Esophagus squamous epithelium (tissue), 5 donors: ENCODE measurements at places on chromosomes 11 and 22.

DNA sequence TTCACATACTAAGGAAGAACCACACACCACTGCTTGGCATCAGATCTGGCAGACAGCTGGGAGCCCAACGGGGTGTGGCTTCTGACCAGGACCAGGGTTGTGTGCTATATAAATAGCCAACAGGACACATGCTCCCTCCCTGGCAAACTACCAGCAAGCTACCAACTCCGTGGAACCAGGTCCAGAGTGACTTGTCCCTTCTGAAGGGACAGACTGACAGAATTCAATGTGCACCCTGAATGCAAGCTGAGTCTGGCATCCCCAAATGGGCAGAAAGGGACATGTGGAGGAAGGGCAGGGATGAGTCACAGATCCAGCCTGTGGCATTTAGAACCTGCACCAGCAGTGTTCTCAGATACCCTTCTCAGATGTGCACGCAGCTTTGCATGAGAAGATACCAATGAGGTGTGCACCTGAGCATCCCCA, 92.9 kb downstream of the MICAL3 start:
- no peak for DNase-seq

- DNase-seq = no peak
Measured at GRCh38 chr11:35078470-35078735, 60.6 kb upstream of the CD44 start.

- no peak for DNase-seq
Measured at GRCh38 chr11:72924568-72925190, 110.5 kb downstream of the ATG16L2 start.

- no peak for DNase-seq
Measured at GRCh38 chr11:16239141-16240105, 116.9 kb downstream of the SOX6 start.

GRCh38 chr11:121723246-121723741, 270.5 kb upstream of the SORL1-AS1 start:
- no peak for DNase-seq

DNA sequence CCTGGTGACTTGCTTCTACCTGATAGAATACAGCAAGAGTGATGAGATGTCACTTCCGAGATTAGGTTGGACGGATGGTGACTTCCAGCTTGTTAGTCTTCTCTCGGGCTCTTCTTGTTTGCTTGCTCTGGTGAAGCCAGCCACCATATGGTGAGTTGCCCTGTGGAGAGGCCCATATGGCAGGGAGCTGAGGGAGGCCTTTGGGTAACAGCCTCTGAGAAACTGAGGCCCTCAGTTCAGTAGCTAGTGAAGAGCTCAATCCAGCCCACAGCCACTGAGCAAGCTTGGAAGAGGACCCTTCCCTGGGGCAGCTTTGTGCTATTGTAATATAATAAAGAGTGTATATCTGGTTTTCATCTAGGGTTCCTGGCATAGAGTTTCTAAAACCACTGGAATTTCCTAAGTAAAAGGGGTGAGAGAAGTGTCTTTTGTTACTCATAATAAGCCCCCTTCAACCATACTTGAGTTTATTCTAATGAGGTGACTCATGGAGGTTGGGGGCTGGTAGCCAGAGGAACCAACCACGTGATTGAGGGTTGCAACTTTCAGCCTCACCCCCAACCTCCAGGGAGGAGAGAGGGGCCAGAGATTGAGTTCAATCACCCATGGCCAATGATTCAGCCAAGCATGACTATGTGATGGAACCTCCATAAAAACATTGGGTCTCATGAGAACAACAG, 8.0 kb upstream of the TPCN2 start:
- no peak for DNase-seq

DNA sequence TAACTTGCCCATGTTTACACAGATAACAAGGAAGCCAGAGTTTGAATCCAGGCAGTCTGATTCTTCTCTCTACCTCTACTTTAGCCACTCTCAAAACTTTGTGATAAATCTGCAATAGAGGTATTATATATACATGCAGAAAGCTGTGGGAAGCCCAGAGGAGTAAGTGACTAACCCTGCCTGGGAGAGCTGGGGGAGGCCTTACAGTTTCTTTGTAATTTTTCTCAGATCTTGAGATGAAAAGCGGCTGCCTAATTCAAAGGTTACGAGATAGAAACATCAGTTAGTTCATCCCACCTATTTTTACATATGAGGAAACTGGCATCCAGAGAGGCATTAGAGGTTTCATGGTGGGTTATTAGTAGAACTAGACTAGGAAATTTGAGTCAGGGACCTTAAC, 4.9 kb downstream of the STIM1 start:
- no peak for DNase-seq

DNA sequence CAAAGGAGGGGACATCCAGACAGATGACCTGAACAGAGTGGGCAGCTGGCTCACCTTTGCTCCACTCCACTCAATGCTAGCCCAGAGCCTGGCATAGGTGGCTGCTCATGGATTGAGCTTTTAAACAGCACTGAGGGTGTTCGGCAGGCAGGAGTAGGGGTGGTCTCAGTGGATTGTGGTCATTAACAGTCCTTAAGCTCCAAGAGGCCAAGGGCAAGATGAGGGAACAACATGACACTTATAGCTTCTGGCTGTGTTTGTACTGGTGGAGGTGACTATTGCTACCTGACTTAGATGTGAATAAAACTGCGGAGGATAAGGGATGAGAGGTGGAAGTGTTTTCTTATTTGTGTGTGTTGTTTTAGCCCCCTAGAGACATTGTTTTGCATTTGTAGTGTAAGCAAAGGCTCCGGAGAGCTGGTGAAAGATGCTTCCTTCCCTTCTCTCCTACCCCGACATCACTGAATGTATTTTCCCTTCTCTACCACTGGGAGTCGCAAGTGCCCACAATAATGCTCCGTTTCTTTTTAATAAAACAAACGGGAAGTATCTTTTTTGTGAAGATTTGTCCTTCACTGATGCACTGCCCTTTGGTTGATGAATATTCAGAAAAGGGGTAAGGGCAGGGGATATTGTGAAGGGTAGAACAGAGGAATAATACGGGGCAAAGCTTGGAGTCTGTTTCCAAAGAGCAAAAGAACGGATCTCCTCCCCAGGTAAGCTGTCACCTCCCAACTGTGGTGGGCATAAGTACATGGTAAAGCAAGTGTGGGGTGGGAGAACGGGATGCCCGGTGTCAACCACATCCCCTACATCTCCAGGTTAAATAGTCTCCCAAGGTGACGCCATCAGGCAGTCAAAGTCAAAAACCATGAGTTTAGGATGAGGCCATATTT, 27.5 kb upstream of the MTNR1B start:
- no peak for DNase-seq

GRCh38 chr11:32418836-32419235, 16.5 kb downstream of the WT1 start:
- DNase-seq = no peak

DNA sequence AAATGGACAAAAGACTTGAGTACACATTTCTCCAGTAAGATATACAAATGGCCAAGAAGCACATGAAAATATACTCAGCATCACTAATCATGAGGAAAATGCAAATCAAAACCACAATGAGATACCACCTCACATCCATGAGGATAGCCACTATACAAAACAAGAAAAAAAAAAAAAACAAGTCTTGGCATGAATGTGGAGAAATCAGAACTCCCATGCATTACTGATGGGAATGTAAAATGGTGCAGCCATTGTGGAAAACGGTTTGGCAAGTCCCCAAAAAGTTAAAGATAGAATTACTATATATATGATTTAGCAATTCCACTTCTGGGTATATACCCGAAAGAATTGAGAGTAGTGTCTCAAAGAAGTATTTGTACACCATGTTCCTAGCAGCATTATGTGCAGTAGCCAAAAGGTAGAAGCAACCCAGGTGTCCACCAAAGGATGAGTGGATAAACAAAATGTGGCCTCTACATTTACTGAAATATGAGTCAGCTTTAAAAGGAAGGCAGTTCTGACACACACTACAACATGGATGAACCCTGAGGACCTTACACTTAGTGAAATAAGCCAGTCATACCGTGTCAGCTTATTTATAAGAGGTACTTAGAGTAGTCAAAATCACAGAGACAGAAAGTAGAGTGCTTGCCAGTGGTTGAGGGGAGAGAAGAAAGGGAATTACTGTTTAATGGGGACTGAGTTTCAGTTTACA, 146.3 kb downstream of the WNT7B start:
- no peak for DNase-seq

GRCh38 chr11:115221461-115222069, 282.6 kb downstream of the CADM1 start:
- DNase-seq = no peak

DNA sequence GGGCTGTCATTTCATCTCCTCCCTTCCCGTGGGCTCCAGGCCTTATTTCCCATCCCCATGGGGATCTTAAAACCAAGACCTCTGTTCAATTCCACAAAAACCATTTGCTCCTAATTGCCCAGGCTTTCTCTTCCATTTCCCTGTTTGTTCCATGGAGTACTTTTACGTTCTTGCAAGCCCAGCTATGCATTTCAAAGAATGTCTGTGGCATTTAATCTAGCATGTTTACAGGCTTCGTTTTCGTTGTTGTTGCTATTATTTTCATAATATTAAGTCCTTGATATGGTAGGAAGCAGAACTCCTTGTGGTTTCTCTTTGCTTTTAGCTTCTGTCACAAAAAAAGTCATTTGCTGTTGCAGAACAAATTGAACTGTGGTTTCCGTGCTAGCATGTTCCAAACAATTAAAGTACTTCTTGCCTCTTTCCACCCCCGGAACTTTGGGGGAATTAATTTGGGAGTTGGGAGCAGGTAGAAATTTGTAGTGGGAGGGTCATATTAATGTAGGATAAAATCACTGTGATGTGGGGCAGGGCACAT, 68.1 kb upstream of the SLC22A12 start:
- no peak for DNase-seq

DNA sequence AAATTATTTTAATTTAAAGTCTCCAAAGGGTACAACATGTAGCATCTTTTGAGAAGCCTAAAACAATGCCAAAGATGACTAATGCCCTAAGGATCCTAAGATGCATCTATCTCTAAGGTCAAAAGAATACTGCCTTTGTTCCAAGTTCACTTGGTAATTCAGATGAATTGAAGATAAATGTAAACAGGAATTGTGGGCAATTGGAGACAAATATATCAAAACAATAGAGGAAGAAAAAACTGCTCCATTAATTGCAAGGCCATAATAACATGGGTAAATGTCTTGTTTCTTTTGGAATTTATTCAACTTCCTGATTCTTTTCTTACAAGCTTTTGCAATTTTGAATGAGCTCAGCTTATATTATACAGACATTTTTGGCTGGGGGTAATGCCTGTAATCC, 338.6 kb downstream of the TTC28 start:
- DNase-seq = no peak

DNA sequence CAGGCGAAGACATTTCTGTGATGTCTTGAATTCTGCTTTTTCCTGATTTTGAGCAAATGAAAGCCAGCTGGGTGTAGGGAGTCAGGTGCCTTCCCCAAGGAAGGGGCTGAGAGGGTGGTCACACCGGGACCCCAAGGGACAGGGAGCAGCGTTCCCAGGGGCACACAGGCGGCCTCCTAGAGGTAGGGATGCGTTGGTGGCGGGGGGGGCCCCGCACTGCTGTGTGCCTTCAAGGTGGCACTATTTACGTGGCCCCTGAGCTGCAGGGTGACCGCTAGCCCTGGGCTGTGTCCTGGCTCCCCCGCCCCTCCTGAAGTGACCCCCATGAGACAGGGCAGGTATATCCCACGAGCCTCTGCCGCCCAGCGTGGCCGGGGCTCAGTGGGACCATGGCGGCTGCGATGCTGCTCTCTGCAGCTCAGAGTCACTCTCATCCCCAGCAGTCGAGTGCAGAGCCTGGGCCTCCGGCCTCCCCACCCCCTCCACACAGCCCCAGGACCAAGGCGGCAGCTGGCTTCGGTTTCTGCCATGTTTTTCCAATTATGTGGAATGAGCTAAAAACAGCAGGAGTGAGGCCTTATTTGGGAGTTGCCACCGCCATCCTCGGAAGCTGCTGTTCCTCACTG, 60.9 kb downstream of the LRP5 start:
- no peak for DNase-seq

- no peak for DNase-seq
Measured at GRCh38 chr11:116990061-116990473, 108.2 kb downstream of the SIK3 start.

- DNase-seq = no peak
Measured at GRCh38 chr22:43572710-43573109, 160.9 kb downstream of the MPPED1 start.

DNA sequence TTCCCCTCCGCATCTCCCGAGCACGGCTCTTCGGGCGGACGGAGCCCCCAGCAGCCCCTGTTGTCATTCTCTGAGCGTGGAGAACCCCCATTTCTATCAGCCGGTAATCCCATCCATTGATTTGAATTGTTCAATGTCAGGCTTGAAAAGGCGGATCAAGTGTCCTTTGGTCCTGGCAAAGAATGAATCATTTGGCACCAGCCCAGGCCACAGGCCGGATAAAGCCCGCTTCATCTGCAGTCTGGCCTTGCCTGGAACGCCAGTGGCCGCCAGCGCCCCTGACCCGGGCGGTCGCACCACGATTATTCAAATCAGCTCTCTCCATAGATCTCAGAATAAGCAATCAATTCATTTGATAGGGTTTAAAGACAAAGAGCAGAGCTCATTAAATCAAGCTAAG, 188.9 kb downstream of the BRD1 start:
- no peak for DNase-seq

- DNase-seq = no peak
Measured at GRCh38 chr11:1005928-1006327, 30.6 kb downstream of the MUC6 start.

- no peak for DNase-seq
Measured at GRCh38 chr11:35168671-35169070, 29.7 kb downstream of the CD44 start.

DNA sequence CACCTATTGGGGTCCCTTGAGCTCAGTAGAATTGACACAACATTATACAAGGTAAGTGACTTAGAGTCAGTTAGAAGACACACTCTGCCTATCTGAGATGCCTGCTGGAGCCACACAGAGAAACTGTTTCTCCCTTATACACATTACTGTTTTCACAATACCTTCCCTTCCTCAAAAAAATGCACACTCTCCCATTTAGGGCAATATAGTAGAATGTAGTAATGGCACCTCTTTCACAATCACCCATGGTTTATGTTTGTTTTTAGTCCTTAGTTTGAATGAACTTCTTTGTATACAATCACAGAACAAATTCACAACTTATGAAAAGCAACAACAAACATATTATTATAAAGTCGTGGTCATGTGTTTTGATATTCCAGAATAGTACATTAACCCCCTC, 14.3 kb downstream of the OR52H1 start:
- DNase-seq = no peak
